ENCODE measurements at places on chromosomes 11 and 22.
A peak's percentile ranks its signal among the peaks of the same experiment; 100 is the strongest.

GRCh38 chr11:46972343-46972742 is 35.8 kb downstream of the CSTPP1 start:
- no peak overlapping the region for H3K4me3 ChIP-seq
- H3K27me3 ChIP-seq = no peaks in the 10 kb centered on the region
- DNase-seq = no peak
- H3K36me3 ChIP-seq = no peaks in the 10 kb centered on the region

DNA sequence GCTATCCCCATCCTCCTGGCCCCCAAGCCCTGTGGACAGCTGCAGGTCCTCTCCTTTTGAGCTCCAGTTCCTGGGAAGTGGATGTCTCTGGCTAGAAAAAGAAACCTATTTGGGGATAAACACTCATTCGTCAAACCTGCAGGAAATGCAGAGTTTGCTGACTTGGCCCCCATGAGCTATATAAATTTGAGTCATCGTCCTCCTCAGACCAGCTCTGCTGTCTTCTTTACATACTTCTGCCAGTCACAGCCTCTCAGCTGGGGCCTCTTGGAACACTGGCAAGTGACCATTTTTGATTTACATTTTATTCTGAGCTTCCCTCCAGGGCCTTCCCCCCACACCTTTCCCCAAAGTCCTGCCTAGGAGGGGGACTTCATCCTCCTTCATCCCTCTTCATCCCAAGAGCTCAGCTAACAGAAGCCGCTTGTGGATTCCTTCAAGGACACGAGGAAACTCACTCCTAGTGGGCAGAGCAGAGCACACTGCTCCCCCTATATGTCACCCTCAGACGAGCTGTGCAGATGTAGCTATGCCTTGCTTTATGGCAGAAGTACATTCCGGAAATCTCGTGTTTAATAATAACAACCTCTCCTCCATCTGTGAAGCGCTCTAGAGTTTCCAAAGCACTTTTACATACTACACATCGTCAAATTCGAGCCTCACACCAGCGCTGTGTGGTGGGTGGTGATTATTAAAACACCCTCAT is 131.8 kb downstream of the FEZ1 start:
- no peak overlapping the region for H3K4me3 ChIP-seq
- peaks cover 3% of the 10 kb centered on the region for H3K27me3 ChIP-seq
- H3K27ac ChIP-seq = no peak overlapping the region

DNA sequence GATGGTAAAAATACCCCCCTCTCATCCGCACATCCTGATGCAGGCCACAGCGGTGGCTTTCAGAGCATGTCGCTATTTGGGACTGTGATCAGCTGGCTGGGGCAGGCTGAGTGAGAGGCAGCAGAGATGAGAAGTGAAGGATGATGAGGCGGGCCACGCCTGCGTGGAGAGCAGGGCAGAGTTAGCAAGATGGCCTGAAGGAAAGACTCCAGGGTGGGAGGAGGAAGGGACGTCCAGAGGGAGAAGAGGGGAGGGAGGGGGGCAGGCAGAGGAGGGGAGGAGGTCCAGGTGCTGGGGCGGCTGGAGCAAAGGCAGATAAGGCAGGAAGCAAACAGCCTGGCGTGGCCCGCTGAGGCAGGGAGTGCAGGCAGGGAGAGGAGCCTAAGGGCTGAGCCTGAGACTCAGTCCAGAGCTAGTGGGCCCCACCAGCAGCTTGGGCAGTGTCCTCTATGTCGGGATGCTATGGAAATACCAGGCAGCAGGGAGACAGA is 29.1 kb downstream of the LRFN4 start:
- no peak for DNase-seq
- H3K36me3 ChIP-seq = no peaks in the 10 kb centered on the region
- peak overlapping the region; percentile 2 for H3K4me3 ChIP-seq
- H3K4me1 ChIP-seq = peaks cover 21% of the 10 kb centered on the region
- H3K27ac ChIP-seq = no peak overlapping the region
- peaks cover 10% of the 10 kb centered on the region for H3K27me3 ChIP-seq

GRCh38 chr22:49551446-49551845 is 276.2 kb downstream of the BRD1 start:
- H3K27ac ChIP-seq = no peak overlapping the region
- no peak overlapping the region for H3K4me3 ChIP-seq
- H3K27me3 ChIP-seq = peaks cover 14% of the 10 kb centered on the region
- DNase-seq = no peak

GRCh38 chr11:103202048-103202651 is 92.9 kb downstream of the DYNC2H1 start:
- no peaks in the 10 kb centered on the region for H3K27me3 ChIP-seq
- H3K27ac ChIP-seq = no peak overlapping the region
- no peaks in the 10 kb centered on the region for H3K4me1 ChIP-seq

DNA sequence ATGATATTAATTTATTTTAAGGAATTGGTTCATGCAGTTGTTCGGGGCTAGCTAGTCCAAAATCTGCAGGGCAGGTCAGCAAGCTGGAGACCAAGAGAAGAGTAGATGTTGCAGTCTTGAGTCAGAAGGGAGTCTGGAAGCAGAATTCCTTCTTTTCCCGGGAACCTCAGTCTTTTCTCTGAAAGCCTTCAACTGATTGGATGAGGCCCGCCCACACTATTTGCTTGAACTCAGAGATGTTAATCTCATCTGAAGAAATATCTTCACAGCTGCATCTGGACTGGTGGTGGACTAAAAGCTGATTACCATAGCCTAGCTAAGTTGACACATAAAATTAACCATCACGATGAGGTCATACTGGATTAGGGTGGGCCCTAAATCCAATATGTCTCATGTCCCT is 122.2 kb downstream of the COMMD9 start:
- no peak for DNase-seq
- H3K4me1 ChIP-seq = peaks cover 33% of the 10 kb centered on the region
- no peak overlapping the region for H3K27ac ChIP-seq
- peaks cover 1% of the 10 kb centered on the region for H3K27me3 ChIP-seq
- no peaks in the 10 kb centered on the region for H3K36me3 ChIP-seq

DNA sequence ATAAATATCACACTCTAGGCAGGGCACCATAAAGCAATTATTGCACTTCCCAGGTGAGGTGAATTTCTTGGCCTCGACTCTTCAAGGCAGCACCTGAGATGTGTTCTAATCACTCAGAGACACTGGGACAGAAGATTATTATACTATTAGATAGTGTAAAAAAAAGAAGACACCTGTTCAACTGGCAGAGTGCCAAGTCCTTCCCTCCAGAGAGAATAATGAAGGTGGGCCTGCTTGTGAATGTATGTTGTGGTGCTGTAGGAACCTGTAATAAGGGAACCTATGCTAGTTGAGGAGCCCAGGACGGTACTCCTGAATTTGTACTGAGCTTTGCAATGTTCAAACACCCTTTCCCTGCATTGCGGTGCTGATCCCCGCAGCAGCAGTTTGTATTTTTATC is 107.5 kb downstream of the NXPE2 start:
- H3K27ac ChIP-seq = no peak overlapping the region
- peaks cover 3% of the 10 kb centered on the region for H3K27me3 ChIP-seq
- H3K4me1 ChIP-seq = peaks cover 23% of the 10 kb centered on the region
- H3K4me3 ChIP-seq = no peak overlapping the region
- H3K36me3 ChIP-seq = no peaks in the 10 kb centered on the region
- DNase-seq = no peak

DNA sequence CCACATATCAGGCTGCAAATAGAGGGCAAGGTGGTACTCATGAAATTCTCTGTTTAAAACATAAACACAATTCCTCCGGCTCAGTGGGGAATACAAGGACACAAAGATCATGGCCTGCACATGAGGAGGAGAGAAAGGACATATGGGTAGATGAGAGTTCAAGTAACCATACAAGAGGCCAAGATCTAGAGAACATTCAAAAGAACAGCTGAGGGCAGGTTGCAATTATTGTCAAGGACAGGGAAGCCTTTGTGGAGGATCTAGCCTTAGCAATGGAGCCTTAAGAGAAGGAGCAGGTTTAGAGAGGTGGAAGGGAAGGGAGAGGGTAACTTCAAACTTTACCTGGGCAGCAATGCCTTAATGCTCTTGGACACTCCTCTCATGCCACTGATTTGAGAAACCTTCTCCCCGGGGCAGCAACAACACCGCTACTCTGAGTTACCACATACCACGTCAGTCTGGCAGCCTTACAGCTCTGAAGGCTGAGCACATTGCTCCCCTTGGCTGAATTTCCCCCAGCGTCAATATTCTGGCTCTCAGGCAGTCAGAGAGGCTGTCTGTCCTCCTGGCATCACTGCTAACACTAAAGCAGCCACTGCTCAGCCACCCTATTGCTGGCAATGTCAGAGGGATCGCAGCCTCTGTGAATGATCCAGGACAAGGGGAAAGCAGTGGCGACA is 55.5 kb downstream of the CLPB start:
- no peak overlapping the region for H3K27ac ChIP-seq
- H3K4me1 ChIP-seq = peaks cover 10% of the 10 kb centered on the region
- H3K36me3 ChIP-seq = peaks cover 13% of the 10 kb centered on the region
- H3K27me3 ChIP-seq = peaks cover 7% of the 10 kb centered on the region
- H3K4me3 ChIP-seq = no peak overlapping the region
